ENCODE measurements at places on chromosomes 11 and 22.

DNA sequence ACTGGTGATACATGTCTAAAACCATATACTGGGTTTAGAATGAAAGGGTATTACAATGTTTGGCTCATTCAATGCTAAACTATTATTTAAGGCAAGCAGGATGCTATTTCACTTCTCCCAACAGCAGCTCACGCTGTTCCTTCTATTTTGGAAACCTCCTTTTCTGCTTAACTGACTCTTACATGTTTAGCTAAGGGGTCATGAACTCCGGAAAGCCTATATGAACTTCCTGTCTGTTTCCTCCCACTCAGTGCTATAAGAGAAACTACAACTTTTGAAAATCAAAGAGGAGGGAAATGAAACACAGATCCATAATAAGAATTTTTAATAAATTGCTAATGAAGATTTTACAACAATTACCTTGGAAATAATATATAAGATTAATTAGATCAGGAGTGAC is 30.9 kb downstream of the SLC36A4 start:
- DNase-seq = peak; percentile 29

DNA sequence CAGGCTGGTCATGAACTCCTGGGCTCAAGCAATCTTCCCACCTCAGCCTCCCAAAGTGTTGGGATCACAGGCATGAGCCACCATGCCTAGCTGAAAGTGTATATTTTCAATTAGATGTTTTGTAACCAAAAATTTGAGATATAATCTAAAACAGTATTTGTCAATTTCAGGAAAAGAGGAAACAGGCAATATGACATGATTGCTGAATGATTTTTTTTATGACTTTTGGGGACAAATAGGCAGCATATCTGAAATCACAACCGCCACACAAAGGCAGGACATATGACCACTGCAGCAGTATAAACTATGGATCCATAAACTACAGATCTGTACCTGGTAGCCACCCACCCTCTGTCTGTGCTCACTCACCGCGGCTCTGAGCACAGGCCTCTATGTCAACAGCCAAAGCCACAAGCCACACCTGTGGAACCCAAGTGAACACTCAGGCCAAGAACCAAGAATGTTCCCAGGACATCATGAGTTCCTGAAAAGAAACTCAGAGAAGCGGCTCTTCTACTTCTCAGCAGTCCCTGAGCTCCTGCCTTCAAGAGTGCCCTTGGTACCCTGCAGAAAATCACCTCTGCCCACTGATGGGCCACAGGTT is 22.5 kb downstream of the PISD start:
- DNase-seq = no peak

DNA sequence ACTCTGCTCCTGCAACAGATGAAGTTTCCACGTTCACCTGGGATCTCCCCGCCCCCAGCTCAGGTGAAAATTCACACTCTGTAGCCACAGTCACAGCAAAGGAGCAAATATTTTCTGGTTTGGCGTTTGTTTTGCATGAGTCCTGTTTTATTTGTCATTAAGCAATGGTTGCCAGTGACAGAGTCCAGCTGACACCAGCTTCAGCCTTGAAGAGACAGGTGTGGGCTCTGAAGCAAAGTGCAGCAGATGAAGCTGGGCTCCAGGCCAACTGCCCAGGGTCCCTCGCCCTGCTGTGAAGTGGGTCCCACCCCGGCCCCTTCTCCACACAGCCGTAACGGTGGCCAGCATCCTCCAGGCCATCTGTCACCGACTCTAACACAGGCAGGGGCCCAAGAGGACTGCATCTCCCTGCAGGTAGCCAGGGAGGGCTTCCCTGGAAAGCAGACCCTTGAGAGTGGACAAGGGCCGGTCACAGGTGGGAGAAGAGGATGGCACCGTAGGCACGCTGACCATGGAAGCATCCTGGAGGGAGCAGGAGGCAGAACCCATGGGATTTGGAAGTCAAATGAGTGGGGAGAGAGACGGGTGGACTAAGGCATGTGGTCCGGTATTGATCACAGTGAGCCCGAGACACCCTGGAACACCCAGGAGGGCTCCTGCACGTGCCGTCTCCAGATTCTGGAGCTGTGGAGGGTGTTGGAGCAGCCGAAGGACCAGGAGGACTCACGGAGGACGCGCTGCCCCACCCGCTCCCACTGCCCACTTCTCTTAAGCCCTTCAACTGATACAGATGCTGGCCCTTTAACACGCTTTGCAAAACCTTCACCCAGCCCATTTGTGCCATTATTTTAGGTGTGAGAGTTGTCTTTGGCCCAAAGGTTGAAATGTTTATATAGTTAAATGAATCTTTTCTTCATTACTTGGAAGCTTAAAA is 294.5 kb downstream of the BRD1 start:
- no peak for DNase-seq

- no peak for DNase-seq
Measured at GRCh38 chr22:47022075-47022473, 259.6 kb downstream of the TBC1D22A start.

DNA sequence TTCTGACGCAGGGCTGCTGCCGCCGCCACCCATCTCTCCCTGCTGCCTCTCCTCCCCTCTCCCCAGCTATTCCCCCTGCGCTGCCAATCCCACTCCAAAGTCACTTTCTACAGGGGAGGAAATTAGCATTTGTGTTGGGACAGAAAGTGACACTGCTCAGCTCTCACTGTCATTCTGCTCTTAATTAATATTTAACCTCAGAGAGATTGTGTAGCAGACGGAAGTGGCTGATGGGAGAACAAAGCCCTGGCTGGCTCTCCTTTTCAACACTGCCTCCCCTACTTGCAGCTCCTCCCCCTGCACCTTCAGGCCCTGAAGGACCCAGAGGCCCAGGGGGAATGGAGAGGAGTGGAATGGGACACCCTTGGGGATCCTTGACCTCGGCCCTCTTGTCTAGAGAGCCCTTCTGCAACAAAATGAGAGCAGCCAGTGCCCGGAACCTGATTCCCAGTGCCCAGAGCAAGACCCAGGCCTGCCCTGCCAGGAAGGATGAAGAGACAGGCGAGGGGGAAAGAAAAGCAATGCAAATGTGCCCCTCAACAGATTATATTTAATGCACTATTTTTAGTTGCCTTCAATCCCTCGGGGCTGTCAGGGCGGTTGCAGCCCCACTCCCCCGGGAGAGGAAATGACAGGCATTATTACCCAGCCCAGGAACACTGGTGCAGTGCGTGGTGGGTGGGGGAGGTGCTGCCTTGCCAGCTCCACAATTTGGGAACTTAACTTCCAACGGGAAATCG is 14.6 kb upstream of the NRGN start:
- DNase-seq = no peak
